ENCODE measurements at places on chromosomes 3 and 15. TPM values are rescaled to one million over a fixed set of nuclear protein-coding genes. Genes with fewer than 3 reads are reported as not detected.

The ISLR2 gene
- total RNA-seq: 0.28 TPM

The GP5 gene
- total RNA-seq: not detected

The VWA5B2 gene
- 0.46 TPM for total RNA-seq

The RFTN1 gene
- total RNA-seq: 3.2 TPM

The PIGB gene
- total RNA-seq: 13.7 TPM

The CIDEC gene
- total RNA-seq: 45.7 TPM

The IQCH gene
- total RNA-seq: 1.2 TPM

All from A549 treated with GW870086 at 1 μM for 4 hours (cell line).